M059J (cell line): ENCODE measurements at places on chromosomes 13 and 19. TPM values are rescaled to one million over a fixed set of nuclear protein-coding genes. Genes with fewer than 3 reads are reported as not detected.

GRCh38 chr13:66407128-66407527 is 823.0 kb downstream of the PCDH9 start:
- no peak for DNase-seq

DNA sequence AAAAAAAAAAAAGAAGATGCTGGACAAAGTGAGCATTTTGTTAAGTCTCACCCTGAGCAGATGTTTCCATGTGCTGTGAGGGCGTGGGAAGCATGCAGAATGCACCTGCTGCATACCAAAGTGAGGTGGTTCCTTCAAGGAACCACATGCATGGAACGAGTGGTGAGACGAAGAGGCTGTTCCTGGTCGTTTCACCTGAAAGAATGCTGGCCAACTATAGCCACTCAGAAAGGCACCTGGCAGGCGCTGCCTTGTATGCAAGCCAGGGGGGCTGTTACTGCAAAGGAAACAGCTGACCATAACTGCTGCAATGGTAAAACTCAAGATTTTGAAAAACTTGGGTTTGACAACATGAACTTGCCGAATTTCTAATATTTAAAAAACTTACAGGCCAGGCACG is 14.7 kb downstream of the MIER2 start:
- no peak for DNase-seq

DNA sequence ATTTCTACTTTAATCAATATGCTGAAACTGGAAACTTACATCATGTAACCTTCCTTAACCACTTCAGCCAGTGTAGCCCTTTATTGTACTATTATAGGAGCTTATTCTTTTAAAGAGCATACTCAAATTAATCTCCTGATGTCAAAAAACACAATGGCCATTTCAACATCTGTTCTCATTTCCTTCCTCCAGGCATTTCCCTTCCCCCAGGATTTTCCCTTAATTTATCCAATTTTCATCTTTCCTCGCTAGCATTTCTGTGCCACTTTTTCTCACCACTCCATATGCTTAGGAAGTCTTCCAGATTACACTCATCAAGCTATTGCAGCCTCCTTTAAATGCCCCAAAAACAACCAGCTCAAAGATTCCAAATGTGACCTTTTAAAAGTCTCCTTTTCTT is 265.0 kb downstream of the PCDH9 start:
- no peak for DNase-seq

DNA sequence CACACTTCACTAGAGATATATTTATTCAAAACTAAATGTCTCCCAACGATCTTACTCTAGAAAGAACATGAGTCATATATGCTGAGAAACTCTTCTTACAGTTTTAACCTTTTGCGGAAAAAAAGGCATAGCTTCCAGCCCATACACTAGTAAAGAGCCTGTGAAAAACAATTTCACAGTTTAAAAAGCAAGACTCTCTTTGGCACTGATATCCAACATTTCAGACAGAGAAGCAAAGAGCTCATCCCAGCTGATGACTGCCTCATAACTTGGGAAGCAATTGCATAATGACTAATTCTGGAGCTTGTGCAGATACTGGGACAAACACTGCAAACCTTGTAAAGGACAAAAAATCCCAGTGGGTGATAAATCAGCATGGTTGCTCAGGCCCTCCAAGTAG is 88.0 kb downstream of the ENOX1 start:
- DNase-seq, result peak; percentile 1

- peak; percentile 85 for DNase-seq
Measured at GRCh38 chr13:38395497-38395788, 45.8 kb downstream of the UFM1 start.

DNA sequence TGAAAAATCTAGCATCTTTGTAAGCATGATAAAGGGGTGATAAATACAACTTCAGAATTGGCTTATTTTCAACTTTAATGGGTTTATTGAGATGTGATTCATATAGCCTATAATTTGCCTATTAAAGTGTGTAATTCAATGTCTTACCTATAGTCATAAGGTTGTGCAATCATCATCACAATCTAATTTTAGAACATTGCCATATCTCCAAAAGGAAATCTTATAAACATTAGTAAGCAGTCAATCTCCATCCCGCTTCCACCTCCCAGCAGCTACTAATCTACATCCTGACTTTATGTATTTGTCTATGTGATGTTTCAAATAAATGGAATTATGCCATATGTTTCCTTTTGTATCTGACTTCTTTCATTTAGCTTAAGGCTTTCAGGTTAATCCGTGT is 145.2 kb upstream of the KLHL1 start:
- no peak for DNase-seq

GRCh38 chr19:21677696-21678418 is 89.5 kb downstream of the ZNF100 start:
- DNase-seq, result no peak

Gene DACH1
- not detected in 2 replicates for total RNA-seq
